ENCODE measurements at places on chromosomes 5 and 9.

DNA sequence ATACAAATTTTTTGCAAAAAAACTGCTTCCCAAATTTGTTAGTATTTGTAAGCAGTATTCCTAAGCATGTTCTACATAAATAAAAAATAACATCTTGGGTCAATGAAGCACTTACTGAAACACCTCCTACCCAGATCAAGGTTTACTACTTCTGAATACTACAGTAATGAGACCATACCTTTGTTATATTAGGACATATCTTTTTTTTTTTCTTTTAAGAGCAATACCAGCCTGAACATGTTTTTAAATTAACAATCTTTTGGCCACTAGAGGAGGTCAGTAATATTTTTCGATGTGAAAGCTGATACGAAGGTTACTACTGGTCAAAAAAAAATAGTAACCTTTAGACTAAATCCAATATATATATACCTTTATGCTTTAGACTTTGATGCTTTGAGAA, 72.7 kb downstream of the CERT1 start:
- no peak for DNase-seq

DNA sequence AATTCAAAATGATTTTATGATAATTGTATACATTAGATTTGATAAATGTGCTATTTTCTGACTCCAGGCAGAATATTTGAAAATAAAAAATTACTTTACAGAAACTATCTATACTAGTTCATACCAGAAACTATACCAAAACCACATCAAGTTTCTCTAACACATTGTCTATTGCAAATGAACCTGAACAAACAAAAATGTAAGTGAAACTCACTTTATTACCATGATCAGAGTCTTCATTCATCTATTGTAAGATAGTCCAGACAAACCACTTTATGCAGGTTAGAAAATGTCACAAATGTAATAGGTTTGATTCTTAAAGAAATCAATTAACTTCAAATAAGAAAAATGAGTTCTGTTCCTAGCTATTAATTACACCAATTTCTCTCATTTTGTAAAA, 99.4 kb downstream of the OXCT1 start:
- DNase-seq: no peak

GRCh38 chr9:25600501-25600900, 77.7 kb downstream of the TUSC1 start:
- DNase-seq: no peak

- DNase-seq: no peak
These were observed 603.8 kb downstream of the TLE4 start for GRCh38 chr9:80175286-80176150.

- DNase-seq: no peak
These were observed 928 bp downstream of the HACD4 start for GRCh38 chr9:21030389-21031035.

DNA sequence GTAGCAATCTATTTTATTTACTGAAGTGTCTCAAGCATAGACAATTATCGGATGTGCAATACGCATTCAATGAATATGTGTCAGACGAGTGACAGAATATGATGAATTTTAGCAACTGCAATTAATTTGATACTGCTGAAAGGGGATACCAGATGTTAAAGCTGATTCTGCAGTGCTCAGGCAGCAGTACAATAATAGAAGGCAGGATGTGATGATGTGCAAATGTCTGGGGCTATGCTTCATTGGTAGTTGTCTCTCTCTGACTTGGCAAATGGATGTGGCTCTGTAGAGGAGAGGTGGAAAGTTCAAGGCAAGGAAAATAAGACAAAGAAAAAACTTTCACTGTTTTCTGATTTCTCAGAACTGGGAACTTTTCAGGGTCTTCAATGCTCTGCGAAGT, 721.2 kb downstream of the CDH18 start:
- no peak for DNase-seq

DNA sequence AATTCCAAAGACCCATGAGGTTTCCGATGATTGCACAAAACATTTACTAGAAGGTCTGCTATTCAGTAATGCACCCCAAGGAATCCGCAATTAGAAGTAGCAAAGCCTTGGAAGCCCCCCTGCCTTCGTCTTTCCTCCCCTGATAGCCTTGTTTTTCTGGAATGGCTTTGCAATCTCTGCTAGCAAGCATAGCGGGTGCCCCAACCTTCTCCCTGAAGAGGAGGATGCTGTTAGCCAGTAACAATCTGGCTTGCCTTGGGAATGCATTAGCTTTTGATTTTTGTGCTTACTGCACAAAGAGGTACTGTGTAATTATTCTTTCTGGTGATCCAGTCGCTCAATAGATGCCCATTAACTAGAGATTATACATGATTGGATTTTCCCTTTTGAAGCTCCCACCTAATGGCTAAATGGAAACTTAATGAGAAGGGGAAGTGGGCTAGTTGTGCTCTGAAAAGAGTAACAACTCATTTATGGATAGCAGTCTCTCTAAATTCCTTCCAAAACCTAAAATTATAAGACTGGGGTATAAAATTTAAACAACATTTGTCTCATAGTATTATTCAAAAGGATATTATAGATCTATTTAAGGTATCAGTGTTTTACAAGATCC, 91.6 kb downstream of the FBXW11 start:
- no peak for DNase-seq

DNA sequence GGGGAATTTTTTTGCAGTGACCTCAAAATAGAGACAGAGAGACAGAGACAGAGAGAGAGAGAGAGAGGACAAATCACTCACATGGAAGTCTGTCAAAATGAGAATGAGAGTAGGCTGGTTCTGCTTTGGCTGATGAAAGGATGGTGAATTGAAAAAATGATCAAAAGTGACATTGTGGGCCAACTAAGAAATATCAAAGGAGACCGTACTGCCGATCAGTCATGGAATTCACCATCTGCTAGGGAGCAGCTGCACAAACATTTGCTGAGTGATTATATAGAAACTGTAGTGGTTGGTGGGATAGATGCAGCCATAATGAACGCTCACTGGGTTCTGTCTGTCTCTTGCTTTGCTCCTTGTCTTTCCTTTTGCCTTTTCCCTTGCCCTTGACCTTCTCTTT, 476.6 kb upstream of the SGCD start:
- no peak for DNase-seq

DNA sequence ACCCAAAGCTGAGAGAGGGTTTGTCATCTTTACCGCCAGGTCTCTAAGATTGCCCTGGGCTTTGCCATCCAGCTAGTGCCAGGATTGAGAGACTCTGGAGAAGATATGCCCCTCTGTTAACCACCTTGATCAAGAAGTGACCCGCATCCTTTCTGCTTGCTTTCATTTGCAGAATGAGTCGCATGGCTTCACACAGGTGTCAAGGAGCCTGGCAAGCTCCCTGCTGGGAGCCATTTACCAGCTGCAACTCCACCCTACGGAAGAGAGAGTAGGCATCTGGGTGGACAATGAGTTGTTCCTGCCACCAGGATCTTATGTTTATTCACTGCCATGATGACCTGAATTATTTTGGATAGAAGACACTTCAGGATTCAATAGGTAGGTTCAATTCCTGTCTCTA, 43.0 kb downstream of the HSD17B3 start:
- no peak for DNase-seq

DNA sequence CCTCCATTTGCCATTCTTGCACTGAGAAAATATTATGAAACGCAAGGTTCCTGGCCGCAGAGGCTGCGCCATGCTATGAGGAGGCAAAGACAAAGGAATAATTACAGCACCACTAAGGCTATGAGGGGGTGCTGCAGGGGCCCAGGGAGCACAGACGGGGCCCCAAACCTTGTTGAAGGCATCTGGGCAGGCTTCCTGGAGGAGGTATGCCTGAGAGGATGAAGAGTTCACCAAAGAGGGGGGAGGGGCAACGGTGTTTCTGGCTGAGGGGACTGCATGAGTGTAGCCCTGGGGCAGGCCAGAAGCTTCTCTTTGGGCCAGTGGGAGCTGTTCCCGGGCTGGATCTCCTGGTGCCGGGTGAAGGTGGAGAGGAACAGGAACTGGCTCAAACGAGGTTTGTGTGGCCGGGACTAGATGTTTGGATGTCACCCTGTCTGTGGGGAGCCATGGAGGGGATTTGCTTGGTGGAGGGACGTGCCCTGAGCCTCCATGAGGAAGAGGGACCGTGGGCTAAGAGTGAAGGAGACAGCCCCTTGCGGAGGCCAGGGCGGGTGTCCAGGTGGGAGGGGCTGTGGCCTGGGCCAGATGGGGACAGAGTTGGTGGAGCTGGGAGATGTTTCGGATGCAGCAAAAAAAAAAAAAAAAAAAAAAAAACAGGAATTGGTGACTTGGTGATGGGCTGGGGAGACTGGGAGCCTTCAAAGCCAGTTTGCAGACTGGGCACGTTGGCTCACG, 28.2 kb downstream of the PTGES start:
- DNase-seq: no peak

- no peak for DNase-seq
These were observed 76.3 kb upstream of the GPBP1 start for GRCh38 chr5:57097526-57097925.

Measured in activated naive CD8-positive, alpha-beta T cell treated with anti-CD3 and anti-CD28 coated beads, Interleukin-2, amount 50 U/mL, for 16 hours (primary cell).